Tibial nerve (tissue), 4 donors: ENCODE measurements at places on chromosomes 3 and 15. TPM values are rescaled to one million over a fixed set of nuclear protein-coding genes. Genes with fewer than 3 reads are reported as not detected.

DNA sequence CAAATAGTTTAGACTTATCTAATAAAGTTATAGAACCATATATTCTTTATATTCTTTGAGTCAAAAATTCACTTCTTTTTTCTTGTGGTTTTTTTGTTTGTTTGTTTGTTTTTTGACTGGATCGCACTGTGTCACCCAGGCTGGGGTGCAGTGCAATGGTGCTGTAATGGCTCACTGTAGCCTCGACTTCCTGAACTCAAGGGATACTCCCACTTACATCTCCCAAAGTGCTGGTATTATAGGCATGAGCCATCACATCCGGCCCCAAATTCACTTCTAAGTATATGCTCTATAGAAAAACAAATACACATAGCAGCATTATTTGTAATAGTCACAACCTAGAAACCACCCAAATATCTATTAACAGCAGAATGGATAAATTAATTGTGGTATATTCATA is 13.7 kb upstream of the SLTM start:
- no peaks in the 10 kb centered on the region for H3K27me3 ChIP-seq
- no peaks in the 10 kb centered on the region for H3K36me3 ChIP-seq
- no peak for DNase-seq
- H3K27ac ChIP-seq, result no peak overlapping the region
- H3K4me1 ChIP-seq, result no peaks in the 10 kb centered on the region

- H3K4me1 ChIP-seq, result no peaks in the 10 kb centered on the region
- H3K36me3 ChIP-seq, result no peaks in the 10 kb centered on the region
- DNase-seq, result no peak
- peak overlapping the region; percentile 74 for H3K27ac ChIP-seq
- H3K4me3 ChIP-seq, result no peak overlapping the region
- no peaks in the 10 kb centered on the region for H3K27me3 ChIP-seq
Observed at GRCh38 chr15:96052154-96052553, 278.3 kb upstream of the NR2F2 start.

GRCh38 chr3:187044206-187044605 is 95.1 kb downstream of the RPL39L start:
- H3K27me3 ChIP-seq, result no peaks in the 10 kb centered on the region
- H3K4me3 ChIP-seq, result no peak overlapping the region
- H3K36me3 ChIP-seq, result no peaks in the 10 kb centered on the region
- DNase-seq, result no peak
- H3K4me1 ChIP-seq, result no peaks in the 10 kb centered on the region

- DNase-seq, result no peak
- no peaks in the 10 kb centered on the region for H3K36me3 ChIP-seq
- H3K27ac ChIP-seq, result no peak overlapping the region
- no peaks in the 10 kb centered on the region for H3K27me3 ChIP-seq
Observed at GRCh38 chr15:70151462-70151861, 53.7 kb upstream of the TLE3 start.

DNA sequence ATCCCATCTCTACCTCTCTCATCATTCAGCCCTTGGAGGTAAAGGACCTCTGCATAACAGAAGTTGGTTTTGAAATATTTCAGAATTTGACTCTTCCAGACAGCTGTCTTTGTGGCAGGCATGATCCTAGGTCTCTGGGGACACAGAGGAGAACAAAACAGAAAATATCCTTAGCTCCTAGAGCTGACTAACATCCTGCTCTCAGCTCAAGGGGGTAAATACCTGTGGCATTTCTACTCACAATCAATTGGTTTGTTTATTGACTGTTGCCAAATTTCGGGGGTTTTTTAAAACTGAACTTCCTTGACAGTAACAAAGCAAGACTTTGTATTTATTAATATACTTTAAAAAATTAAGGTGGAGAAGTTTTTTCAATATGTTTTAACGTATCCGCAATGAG is 78.8 kb downstream of the EOMES start:
- H3K27ac ChIP-seq, result no peak overlapping the region
- no peak overlapping the region for H3K4me3 ChIP-seq
- H3K4me1 ChIP-seq, result no peaks in the 10 kb centered on the region
- no peak for DNase-seq

GRCh38 chr3:61522626-61523025 is 38.7 kb upstream of the PTPRG start:
- H3K4me1 ChIP-seq, result no peaks in the 10 kb centered on the region
- no peak overlapping the region for H3K4me3 ChIP-seq
- no peaks in the 10 kb centered on the region for H3K27me3 ChIP-seq
- no peak overlapping the region for H3K27ac ChIP-seq
- H3K36me3 ChIP-seq, result no peaks in the 10 kb centered on the region

- H3K4me1 ChIP-seq, result peaks cover 30% of the 10 kb centered on the region
- no peaks in the 10 kb centered on the region for H3K27me3 ChIP-seq
- no peak for DNase-seq
- H3K4me3 ChIP-seq, result no peak overlapping the region
- H3K36me3 ChIP-seq, result no peaks in the 10 kb centered on the region
Observed at GRCh38 chr3:32428092-32429068, 36.7 kb downstream of the CMTM7 start.

DNA sequence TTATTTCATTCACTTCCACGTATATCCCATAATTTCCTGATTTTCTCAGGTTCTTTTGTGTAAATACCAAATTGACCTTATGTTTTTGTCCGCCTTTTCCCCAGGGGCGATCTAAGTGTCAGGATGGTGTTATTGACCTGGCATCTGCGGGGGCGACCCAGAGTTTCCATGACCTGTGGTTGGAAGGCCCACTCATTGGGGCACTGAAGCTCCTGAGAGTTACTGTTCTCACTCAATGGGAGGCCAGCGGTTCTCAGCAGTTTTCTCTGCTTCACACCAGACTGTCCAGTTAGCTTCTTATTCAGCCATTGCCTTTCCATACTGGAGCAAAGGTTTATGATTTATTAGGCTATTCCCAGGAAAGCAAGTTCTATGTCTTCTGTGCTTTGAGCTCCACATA is 53.3 kb downstream of the B3GALNT1 start:
- no peaks in the 10 kb centered on the region for H3K4me1 ChIP-seq
- H3K27ac ChIP-seq, result no peak overlapping the region
- no peaks in the 10 kb centered on the region for H3K27me3 ChIP-seq
- DNase-seq, result no peak

DNA sequence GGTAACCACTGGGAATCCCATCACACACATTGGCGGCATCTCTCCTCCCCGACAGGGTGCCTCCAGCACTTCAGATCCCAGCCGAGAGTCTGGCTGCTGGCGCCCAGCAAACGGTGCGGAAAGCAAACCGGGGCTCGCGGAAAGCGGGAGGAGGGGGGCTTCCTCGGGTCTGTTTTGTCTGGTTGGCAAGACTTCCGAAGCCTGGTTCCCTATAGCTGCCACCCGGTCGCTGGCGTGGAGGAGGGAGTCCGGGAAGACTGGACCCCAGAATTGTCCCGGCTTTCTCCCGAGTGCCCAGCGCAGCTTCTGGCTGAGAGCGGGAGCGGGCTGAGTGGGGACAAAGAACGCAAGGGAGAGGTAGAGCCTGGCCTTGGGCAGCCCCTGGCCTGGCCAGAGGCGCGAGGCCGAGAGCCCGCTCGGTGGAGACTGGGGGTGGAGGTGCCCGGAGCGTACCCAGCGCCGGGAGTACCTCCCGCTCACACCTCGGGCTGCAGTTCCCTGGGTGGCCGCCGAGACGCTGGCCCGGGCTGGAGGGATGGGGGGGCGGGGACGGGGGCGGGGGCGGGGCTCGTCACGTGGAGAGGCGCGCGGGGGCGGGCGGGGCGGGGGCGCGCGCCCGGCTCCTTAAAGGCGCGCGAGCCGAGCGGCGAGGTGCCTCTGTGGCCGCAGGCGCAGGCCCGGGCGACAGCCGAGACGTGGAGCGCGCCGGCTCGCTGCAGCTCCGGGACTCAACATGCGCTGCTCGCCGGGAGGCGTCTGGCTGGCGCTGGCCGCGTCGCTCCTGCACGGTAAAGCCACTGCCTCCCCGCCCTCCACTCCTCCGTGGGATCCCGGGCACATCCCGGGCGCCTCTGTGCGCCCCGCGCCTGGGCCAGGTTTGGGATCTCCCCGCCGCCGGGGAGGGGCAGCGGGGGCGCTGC is at the start of gene CHRNA7:
Gene CHRNA7, plus strand, starts transcription at position 654 of the 920 bp plus-strand sequence. Its CDS starts 80 bp downstream, at position 734.
- peaks cover 18% of the 10 kb centered on the region for H3K4me1 ChIP-seq
- H3K27me3 ChIP-seq, result peaks cover 40% of the 10 kb centered on the region
- H3K27ac ChIP-seq, result no peak within 1 kb of the TSS

DNA sequence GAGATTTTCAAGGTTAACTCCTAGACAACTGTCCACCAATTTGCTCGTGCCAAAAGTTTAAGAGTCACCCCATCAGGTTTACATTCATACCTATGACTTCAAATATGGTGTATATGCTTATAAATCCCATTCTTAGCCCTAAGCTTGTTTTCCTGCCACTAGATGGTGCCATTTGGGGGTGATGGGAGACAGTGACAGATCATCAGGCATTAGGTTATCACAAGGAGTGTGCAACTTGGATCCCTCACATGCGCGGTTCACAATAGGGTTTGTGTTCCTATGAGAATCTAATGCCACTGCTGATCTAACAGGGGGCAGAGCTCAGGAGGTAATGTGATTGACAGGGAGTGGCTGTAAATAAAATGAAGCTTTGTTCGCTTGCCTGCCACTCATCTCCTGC is 182.7 kb downstream of the CNTN6 start:
- no peak overlapping the region for H3K4me3 ChIP-seq
- H3K4me1 ChIP-seq, result no peaks in the 10 kb centered on the region
- no peaks in the 10 kb centered on the region for H3K27me3 ChIP-seq
- no peak overlapping the region for H3K27ac ChIP-seq

- no peak overlapping the region for H3K4me3 ChIP-seq
- H3K4me1 ChIP-seq, result peaks cover 16% of the 10 kb centered on the region
- no peaks in the 10 kb centered on the region for H3K36me3 ChIP-seq
- H3K27me3 ChIP-seq, result no peaks in the 10 kb centered on the region
- no peak overlapping the region for H3K27ac ChIP-seq
- no peak for DNase-seq
Observed at GRCh38 chr3:114527036-114527644, 233.3 kb downstream of the TIGIT start.

GRCh38 chr3:54574906-54575617 is 352.8 kb downstream of the LRTM1 start:
- H3K36me3 ChIP-seq, result no peaks in the 10 kb centered on the region
- no peaks in the 10 kb centered on the region for H3K4me1 ChIP-seq
- no peaks in the 10 kb centered on the region for H3K27me3 ChIP-seq
- no peak overlapping the region for H3K27ac ChIP-seq
- no peak overlapping the region for H3K4me3 ChIP-seq

GRCh38 chr15:36883713-36884517 is 216.4 kb downstream of the MEIS2 start:
- DNase-seq, result peak; percentile 67
- H3K27me3 ChIP-seq, result peaks cover 100% of the 10 kb centered on the region
- H3K36me3 ChIP-seq, result no peaks in the 10 kb centered on the region
- no peak overlapping the region for H3K27ac ChIP-seq

DNA sequence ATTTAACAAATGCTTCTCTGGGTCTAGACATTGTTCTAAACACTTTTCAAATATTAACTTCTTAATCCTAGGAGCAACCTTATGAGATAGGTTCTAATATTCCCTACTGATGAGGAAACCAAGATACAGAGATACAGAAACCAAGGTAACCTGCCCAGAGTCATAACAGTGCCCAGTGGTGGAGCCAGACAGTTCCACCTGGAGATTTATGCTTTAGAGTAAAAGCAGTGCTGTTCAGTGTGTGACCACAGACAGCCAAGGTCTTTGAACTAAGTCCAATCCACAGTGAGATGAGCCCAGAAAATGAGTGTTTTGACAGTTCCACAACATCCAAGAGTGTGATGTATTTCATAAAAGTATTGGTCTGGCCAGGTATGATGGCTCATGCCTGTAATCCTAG is 105.2 kb upstream of the UMPS start:
- no peak overlapping the region for H3K4me3 ChIP-seq
- H3K4me1 ChIP-seq, result no peaks in the 10 kb centered on the region
- no peak overlapping the region for H3K27ac ChIP-seq

DNA sequence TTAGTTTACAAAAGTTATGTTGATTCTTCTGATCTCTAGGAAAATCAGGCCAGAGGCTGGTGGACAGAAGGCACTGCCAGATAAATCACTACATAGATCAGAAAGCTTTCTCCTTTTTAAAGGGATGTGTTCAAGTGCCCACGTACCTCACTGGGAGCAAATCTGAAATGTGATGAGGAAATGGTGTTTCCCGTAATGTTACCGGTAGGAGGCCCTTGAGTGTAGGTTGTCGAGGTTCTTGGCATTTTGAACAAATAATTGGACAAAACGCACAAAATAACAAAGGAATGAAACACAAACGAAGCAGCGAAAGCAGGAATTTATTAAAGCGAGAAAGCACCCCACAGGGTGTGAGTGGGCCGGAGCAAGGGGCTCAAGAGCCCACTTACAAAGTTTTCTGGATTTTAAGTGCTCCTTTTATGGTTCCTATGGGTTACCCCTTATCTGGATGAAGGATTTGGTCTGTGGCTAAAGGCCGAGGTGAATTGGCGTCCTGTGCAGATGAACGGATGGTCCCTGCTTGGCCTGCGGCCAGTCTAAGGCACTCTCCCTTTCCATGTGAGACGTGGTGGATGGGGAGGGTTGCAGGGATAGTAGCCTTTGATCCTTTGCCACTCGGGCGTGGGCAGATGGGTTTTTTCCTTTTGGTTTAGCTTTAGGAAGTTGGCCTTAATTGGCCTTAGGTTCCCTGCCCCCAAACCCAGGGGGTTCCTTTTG is 1.0 kb downstream of the SNX1 start:
- H3K4me3 ChIP-seq, result peak overlapping the region; percentile 94
- H3K4me1 ChIP-seq, result peaks cover 45% of the 10 kb centered on the region
- H3K27me3 ChIP-seq, result no peaks in the 10 kb centered on the region
- peak overlapping the region; percentile 91 for H3K27ac ChIP-seq
- no peaks in the 10 kb centered on the region for H3K36me3 ChIP-seq
- DNase-seq, result no peak

DNA sequence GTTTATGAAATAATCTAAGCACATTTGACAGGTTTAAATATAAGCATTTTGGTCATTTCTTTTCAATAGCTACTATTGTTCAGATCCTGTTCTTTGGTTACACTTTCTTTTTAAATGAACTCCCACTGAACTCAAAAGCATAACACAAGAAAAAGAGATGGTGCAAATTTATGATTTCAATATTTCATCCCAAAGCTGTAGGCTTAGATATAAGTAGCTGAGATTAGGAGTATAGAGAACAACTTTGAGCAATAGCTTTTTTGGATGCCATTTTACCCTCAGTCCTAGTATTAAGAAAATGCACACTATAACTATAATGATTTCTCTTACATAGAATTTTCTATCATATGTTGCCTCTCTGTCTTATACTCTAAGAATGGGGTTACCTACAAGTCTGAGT is 213.8 kb downstream of the ATP8B4 start:
- peaks cover 33% of the 10 kb centered on the region for H3K4me1 ChIP-seq
- H3K27ac ChIP-seq, result peak overlapping the region; percentile 2
- H3K36me3 ChIP-seq, result no peaks in the 10 kb centered on the region
- no peak overlapping the region for H3K4me3 ChIP-seq
- no peak for DNase-seq
- H3K27me3 ChIP-seq, result no peaks in the 10 kb centered on the region

The AADACL2 gene
- not detected for total RNA-seq

The ROBO1 gene
- 22.0 TPM for total RNA-seq

The ZNF502 gene
- total RNA-seq, result 3.7 TPM

The TMEM212 gene
- total RNA-seq, result not detected

The MCTP2 gene
- 18.3 TPM for total RNA-seq

The CAND2 gene
- 14.3 TPM for total RNA-seq
